ENCODE measurements at places on chromosomes 3 and 15.

- no peaks in the 10 kb centered on the region for H3K4me1 ChIP-seq
- peak overlapping the region; percentile 5 for H3K27ac ChIP-seq
- DNase-seq = peak; percentile 65
- H3K4me3 ChIP-seq = no peak overlapping the region
Observed at GRCh38 chr3:195240939-195241338, 30.0 kb downstream of the XXYLT1 start.

DNA sequence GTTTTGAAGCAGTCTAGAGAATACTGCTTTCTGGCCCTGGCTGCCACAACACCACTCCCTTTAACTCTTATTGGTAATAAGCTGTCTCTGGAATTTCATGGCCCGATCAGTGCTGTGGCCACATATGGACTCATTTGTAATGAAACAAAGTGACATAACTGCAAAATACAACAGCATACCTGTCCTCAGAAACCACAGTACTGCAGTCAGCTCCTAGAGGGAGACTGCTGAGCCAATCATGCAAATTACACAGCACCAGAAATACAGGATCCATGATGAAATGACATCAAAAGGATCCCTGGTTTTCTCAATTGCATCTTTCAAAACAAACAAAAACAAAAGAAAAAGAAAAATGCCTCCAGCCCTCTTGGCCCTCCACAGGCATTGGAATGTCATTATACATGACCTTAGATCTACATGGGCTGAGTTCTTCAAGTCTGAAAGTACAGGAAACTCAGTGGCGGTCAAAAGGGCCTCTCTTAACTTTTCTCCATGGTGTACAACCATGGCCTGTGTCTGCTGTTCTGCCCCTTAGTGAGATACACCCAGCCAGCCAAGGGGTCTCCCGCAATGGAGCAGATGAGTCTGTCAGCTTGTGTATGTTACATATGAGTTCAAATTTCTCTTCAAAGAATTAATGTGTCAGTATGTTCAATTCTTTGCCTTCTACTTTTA, 24.9 kb upstream of the KBTBD12 start:
- no peaks in the 10 kb centered on the region for H3K27me3 ChIP-seq
- peaks cover 16% of the 10 kb centered on the region for H3K4me1 ChIP-seq
- peak overlapping the region; percentile 46 for H3K27ac ChIP-seq
- no peaks in the 10 kb centered on the region for H3K36me3 ChIP-seq
- no peak for DNase-seq

GRCh38 chr3:43207628-43208085, 78.7 kb upstream of the SNRK start:
- H3K4me3 ChIP-seq = no peak overlapping the region
- no peak for DNase-seq
- no peaks in the 10 kb centered on the region for H3K27me3 ChIP-seq
- H3K4me1 ChIP-seq = no peaks in the 10 kb centered on the region
- H3K36me3 ChIP-seq = no peaks in the 10 kb centered on the region

- peak overlapping the region; percentile 73 for H3K4me3 ChIP-seq
- DNase-seq = no peak
- H3K4me1 ChIP-seq = peaks cover 15% of the 10 kb centered on the region
- H3K36me3 ChIP-seq = no peaks in the 10 kb centered on the region
Observed at GRCh38 chr3:94063496-94064119, 747 bp downstream of the NSUN3 start.

DNA sequence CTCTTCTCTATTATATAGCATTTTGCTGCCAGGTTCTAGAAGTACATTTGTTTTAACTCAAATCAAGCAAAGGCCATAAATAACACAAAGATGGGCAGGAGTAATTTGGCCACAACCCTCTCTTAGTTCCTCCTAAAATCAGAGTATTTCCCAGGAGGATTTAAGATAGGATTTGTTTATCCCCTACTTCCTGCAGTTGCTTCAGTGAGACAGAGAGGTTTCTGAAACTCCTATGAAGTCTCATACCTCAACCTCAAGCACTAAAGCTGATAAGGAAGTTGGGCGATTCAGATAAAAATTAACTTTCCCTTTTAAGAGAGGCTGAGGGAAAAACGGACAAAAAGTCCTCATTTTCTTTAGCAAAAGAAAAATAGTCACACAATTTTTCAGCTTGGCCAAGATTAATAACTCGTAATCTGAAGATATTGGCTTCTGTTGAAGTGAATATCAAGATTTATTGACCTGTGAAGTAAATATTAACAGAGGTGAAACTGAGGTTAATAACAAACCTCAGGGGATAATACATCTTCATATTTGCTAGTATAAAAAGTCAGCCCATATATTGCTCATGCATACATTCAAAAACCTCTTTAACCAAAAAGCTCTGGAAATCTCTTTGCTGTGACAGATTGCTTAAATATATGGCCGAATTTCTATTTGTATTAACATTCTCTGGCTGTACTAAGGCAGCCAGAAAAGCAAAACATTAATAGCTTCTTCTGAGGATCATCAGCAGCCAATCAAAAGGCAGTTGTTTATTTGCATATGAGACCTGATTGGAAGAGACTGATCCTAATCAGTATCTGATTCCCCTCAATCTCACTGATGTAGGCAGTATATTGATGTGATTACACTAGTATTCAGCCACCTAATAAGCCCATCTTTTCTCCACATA, 90.6 kb upstream of the GADL1 start:
- DNase-seq = no peak
- no peak overlapping the region for H3K27ac ChIP-seq
- H3K27me3 ChIP-seq = no peaks in the 10 kb centered on the region
- H3K4me1 ChIP-seq = no peaks in the 10 kb centered on the region
- H3K4me3 ChIP-seq = no peak overlapping the region

DNA sequence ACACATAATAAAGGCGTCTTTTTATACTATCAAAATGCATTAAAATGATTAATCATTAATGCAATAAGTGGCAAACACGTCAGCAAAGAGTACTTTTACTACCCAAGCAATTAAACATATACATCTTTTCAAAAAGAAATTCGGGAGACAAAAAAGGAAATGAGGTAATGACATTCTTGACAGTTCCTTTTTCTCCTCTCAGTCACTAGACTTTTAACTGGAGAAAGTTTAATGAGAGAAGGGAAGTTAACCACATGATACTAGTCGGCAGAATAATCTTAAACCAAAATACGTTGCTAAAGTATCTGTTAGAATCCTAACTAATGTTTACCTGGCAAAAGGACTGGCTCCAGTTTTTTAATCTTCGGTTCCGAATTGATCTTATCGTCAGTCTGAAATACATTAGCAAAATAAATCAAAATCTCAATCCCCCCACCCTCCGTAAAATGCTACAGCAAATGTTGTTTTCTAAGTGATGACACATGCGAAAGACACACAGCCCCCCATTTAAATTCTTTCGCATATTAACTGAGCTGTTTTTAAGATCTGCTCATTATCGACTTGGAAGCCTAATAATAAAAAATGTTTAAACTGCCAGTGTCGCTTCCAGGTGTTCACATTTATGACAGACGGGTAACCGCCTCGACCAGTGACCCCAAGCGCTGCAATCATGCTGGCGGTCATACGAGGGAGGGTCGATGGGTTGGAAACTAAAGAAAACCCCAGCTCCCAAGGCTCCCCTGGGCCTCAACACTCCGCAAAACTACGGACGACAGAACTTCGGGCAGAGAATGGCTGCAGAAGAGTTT, 778 bp downstream of the MTMR10 start:
- no peak for DNase-seq
- no peaks in the 10 kb centered on the region for H3K36me3 ChIP-seq
- H3K27me3 ChIP-seq = no peaks in the 10 kb centered on the region
- H3K27ac ChIP-seq = peak overlapping the region; percentile 83
- peak overlapping the region; percentile 95 for H3K4me3 ChIP-seq

Data from ascending aorta (tissue), 2 donors.